ENCODE measurements at places on chromosomes 3 and 15. TPM values are rescaled to one million over a fixed set of nuclear protein-coding genes. Genes with fewer than 3 reads are reported as not detected.

The LMOD3 gene
- not detected for total RNA-seq

- H3K27ac ChIP-seq, result no peak overlapping the region
- H3K36me3 ChIP-seq, result no peaks in the 10 kb centered on the region
- no peak overlapping the region for H3K4me3 ChIP-seq
- DNase-seq, result no peak
- H3K27me3 ChIP-seq, result peaks cover 28% of the 10 kb centered on the region
Measured at GRCh38 chr3:10519236-10519635, 13.8 kb upstream of the ATP2B2 start.

DNA sequence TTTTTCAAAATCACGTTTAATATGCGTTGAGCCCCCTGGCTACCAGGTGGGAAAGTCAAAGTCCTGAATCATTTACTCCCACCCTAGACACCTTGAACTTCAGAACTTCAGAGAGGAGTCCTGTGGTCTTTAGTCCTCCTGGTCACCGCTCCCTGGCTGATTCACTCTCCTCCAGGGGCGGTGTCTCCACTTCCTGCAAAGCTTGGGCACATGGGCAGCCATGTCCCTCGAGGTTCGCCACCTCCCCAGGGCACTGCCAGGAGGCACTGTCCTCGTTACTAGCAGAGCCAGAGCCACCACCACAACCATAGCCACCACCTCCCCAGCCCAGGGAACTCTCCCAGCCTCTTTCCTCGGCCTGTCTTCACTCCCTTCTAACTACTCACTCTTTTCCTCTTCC lies 31.0 kb downstream of the LOXL1 start:
- H3K4me1 ChIP-seq, result peaks cover 32% of the 10 kb centered on the region
- H3K27ac ChIP-seq, result no peak overlapping the region
- no peak overlapping the region for H3K4me3 ChIP-seq
- no peak for DNase-seq
- H3K36me3 ChIP-seq, result no peaks in the 10 kb centered on the region

DNA sequence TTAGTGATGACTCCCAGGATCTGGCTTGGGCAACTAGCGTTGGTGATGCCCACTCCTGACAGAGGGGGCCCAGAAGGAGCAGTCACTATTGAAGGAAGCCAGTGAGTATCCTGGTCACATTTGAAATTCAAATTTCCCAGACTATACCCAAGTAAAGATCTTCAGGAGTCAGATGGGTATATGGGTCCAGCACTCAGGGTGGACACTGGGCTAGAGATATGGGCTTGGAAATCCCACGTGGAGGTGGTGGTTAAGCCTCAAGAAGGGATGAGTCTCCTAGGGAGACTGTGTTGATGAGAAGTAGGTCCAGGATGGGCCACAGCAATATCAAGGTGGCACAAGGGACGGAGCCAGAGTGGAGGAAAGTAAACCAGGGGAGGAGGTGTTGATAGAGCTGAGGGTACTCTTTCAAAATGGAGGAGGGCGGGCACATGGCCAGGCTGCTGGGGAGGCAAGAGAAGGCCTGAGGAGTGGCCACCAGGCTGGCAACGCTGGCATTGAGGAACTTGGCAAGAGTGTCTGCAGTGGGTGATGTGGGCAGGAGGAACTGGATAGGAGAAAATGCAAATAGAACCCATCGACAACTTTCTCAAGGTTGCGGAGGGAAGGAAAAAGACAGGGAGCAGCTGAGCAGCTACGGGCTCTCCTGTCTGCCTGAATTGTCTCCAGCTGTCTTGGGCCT lies 3.7 kb upstream of the SLCO2A1 start:
- peaks cover 29% of the 10 kb centered on the region for H3K27me3 ChIP-seq
- no peak overlapping the region for H3K27ac ChIP-seq
- no peaks in the 10 kb centered on the region for H3K4me1 ChIP-seq
- H3K36me3 ChIP-seq, result no peaks in the 10 kb centered on the region

- no peak overlapping the region for H3K27ac ChIP-seq
- no peaks in the 10 kb centered on the region for H3K4me1 ChIP-seq
- no peak for DNase-seq
- no peaks in the 10 kb centered on the region for H3K36me3 ChIP-seq
- no peaks in the 10 kb centered on the region for H3K27me3 ChIP-seq
Measured at GRCh38 chr3:126811530-126811929, 107.5 kb downstream of the CHCHD6 start.

DNA sequence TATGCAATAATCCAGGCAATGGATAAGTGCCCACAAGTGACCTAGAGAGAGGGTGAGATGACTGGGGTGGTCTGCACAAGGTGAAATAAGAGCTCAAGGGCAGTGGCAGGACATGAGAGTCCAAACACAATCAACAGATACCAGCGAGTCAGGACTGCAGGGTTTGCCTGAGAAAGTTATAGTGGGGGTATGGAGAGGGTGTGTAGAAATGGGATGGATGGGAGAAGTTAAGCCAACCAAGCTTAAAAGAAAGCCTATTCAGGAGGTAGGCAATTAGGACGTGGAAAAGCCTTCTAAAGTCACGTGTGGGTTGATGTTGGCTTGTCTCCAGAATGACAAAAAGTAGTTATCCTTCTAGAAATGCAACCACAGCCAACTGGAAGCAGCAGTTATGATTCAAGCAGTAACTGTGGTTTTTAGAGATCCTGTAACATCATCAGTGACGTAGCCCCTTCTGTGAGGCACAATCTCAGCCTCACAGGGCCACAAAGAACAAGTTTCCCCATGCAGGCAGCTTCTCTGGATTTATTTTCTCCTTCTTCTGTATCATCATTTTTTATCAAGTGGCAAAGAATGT lies 56.1 kb downstream of the FAM174B start:
- H3K27me3 ChIP-seq, result peaks cover 21% of the 10 kb centered on the region
- no peaks in the 10 kb centered on the region for H3K4me1 ChIP-seq
- no peaks in the 10 kb centered on the region for H3K36me3 ChIP-seq
- no peak overlapping the region for H3K27ac ChIP-seq

DNA sequence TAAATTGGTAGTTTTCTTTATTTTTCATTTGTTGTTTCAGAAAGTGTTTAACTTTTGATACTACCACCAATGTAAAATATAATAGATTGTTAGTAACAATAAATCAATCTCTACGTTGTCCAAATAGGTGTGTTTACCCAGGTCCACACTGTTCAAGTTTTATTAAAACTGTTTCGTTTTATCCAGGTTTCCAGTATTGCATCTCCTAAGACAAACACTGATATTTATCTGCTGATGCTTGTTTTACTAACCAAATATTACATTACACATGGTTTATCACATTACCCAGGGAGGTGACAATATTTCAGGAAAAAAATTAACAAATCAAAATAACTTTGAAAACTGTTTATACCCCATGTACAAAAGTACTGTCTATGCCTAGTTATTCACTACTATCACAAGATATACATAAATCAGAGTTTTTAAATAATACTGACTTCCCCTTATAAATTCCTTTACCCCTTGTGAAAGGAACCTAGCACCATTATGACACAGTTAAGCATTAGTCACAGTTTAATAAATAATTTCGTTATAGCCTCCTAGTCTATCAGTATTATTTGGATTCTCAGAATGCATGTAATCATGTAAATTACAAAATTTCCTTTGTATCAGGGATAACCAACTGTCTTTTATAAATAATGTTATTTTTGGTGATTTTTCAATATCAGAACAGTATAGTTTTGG lies 205.3 kb downstream of the ZBTB20 start:
- no peaks in the 10 kb centered on the region for H3K4me1 ChIP-seq
- no peak overlapping the region for H3K4me3 ChIP-seq
- no peak for DNase-seq
- no peaks in the 10 kb centered on the region for H3K36me3 ChIP-seq

DNA sequence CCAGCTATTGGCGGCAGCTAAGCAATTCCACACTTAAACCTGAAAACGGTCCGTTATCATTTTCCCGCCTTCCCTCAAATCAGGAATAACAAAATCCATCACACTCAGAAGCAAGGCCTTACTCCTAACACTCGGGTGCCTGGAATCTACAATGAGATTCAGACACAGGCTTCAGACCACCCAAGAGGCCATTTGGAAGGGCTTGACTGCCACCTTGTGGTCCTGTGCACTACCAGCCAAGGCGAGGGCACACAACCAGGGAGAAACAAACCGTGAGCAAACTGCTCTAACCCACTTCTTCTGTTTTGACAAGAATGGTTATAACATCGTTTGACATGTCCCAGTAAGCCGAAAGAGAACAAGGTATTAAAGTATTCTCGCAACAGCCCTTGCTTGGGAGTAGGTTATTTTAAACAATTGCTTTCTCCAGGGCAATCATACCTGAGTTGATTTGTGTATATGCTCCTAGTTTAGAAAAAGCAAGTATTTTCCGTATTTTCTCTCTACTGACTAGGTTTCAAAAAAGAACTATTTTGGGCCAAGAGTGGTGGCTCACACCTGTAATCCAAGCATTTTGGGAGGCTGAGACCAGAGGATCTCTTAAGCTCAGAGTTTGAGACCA lies 40.1 kb upstream of the TAFA4 start:
- no peaks in the 10 kb centered on the region for H3K27me3 ChIP-seq
- peak; percentile 16 for DNase-seq
- no peaks in the 10 kb centered on the region for H3K4me1 ChIP-seq
- H3K4me3 ChIP-seq, result no peak overlapping the region
- no peaks in the 10 kb centered on the region for H3K36me3 ChIP-seq

All from T-cell (primary cell).